Activated naive CD8-positive, alpha-beta T cell treated with anti-CD3 and anti-CD28 coated beads, Interleukin-2, amount 10 ng/mL, durations not matched to agents 7 days and 5 days (primary cell): ENCODE measurements at places on chromosomes 13 and 19.

DNA sequence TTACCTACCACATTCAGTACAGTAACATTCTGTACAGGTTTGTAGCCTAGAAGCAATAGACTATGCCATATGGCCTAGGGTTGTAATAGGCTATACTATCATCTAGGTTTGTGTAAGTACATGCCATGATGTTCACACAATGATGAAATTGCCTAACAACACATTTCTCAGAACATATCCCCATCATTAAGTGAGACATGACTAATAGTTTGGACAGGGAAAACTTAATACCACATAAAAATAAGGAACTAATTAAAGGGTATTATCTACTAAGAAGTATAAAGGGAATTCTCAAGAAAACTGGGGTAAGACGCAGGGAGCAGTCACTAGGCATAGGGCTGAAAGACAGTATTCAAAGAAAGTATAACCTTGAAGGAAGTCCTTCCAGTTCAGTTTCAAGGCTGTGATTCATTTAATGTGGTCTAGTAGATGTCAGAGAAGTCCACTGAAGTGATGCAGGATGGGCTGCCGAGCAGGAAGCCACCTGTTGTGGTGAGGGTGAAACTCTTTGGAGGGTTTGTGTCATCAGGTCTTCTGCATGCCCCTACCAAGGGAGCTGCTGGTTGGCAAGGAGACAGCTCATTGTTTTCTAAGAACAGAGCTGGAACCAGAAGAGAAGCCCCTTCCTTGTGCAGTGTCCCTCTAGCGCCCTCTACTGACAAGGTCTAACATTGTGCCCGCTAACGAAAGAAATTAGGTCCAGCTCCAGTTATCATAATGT lies 122.9 kb downstream of the OLFM4 start:
- peak; percentile 27 for DNase-seq
- H3K4me1 ChIP-seq: peaks cover 9% of the 10 kb centered on the region
- H3K4me3 ChIP-seq: no peak overlapping the region
- H3K27ac ChIP-seq: no peak overlapping the region
- peaks cover 2% of the 10 kb centered on the region for H3K27me3 ChIP-seq

DNA sequence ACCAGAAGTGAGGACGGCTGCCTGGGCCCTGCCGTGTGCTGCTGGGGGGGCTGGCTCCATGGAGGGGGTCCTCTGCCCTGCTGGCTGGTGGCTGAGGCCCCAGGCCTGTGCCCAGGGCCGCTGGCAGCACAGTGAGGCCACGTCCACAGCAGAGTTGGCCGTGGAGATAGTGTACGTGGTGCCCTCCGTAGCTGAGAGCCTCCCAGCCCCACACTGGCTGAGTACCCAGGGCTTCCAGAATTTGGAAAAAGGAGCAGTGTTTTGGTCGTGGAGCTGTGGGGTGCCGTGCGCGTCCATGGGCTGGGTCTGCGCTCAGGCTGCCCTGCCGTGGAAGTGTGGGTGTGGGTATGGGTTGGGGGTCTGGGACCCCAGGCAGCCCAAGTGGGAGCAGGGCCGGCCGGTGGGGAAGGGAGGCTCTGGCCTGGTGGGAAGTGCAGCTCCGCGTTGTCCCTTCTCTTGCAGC lies 5.9 kb downstream of the PTBP1 start:
- DNase-seq: no peak
- H3K27me3 ChIP-seq: no peaks in the 10 kb centered on the region
- peaks cover 31% of the 10 kb centered on the region for H3K4me1 ChIP-seq
- H3K27ac ChIP-seq: no peak overlapping the region
- peaks cover 37% of the 10 kb centered on the region for H3K36me3 ChIP-seq

- no peak for DNase-seq
- H3K4me1 ChIP-seq: peaks cover 17% of the 10 kb centered on the region
- peaks cover 13% of the 10 kb centered on the region for H3K36me3 ChIP-seq
- no peak overlapping the region for H3K4me3 ChIP-seq
- no peaks in the 10 kb centered on the region for H3K27me3 ChIP-seq
- no peak overlapping the region for H3K27ac ChIP-seq
Observed at GRCh38 chr19:18915639-18916038, 3.5 kb downstream of the COPE start.

GRCh38 chr19:17138937-17139598 lies 63.5 kb downstream of the MYO9B start:
- DNase-seq: no peak
- peaks cover 19% of the 10 kb centered on the region for H3K4me1 ChIP-seq
- no peak overlapping the region for H3K27ac ChIP-seq
- no peak overlapping the region for H3K4me3 ChIP-seq
- peaks cover 44% of the 10 kb centered on the region for H3K36me3 ChIP-seq
- H3K27me3 ChIP-seq: no peaks in the 10 kb centered on the region

- H3K4me3 ChIP-seq: no peak overlapping the region
- H3K27me3 ChIP-seq: no peaks in the 10 kb centered on the region
- H3K36me3 ChIP-seq: no peaks in the 10 kb centered on the region
Observed at GRCh38 chr13:93964146-93964512, 515.4 kb downstream of the DCT start.

GRCh38 chr19:18290302-18291018 lies 9.0 kb upstream of the JUND start:
- no peaks in the 10 kb centered on the region for H3K27me3 ChIP-seq
- H3K4me3 ChIP-seq: peak overlapping the region; percentile 94
- peaks cover 7% of the 10 kb centered on the region for H3K36me3 ChIP-seq
- H3K4me1 ChIP-seq: peaks cover 53% of the 10 kb centered on the region

- peaks cover 31% of the 10 kb centered on the region for H3K36me3 ChIP-seq
- H3K4me3 ChIP-seq: no peak overlapping the region
- no peak for DNase-seq
Observed at GRCh38 chr13:32669030-32669646, 82.9 kb downstream of the PDS5B start.

- no peaks in the 10 kb centered on the region for H3K27me3 ChIP-seq
- H3K36me3 ChIP-seq: peaks cover 5% of the 10 kb centered on the region
- peak overlapping the region; percentile 57 for H3K4me3 ChIP-seq
- H3K4me1 ChIP-seq: peaks cover 46% of the 10 kb centered on the region
Observed at GRCh38 chr13:42378383-42378780, 106.4 kb downstream of the AKAP11 start.

DNA sequence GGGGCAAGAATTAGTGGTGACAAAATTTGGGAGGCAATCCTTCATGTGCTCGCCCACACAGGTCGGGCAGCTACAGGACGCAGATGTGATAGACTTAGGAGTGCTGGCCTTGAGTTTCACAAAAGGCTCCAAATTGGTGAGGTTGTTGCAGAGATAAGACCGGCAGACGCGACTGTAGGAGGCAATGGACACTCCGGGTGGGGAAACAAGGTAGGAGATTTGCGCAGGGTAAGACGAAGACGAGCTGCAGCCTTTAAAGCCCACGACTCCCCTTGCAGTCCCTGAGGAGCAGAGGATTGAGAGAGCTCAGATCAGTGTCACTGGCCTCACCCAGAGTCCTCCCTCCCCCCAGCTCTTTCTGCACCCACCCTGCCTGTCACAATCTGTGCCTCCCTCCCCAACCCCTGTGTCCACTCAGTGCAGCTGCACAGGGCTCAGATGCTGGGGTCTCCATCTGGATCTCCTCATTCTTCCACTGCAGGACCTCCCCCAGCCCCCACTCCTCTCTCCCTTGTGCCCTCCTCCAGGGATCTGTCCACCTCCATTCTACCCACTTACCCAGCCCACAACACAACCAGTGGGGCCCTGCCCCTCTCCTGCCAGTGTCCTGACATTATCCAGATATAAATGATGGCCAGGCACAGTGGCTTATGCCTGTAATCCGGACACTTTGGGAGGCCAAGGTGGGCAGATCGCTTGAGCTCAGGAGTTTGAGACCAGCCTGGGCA lies 6.3 kb downstream of the LYPD4 start:
- H3K36me3 ChIP-seq: no peaks in the 10 kb centered on the region
- no peak overlapping the region for H3K4me3 ChIP-seq
- DNase-seq: no peak
- H3K27ac ChIP-seq: no peak overlapping the region
- H3K4me1 ChIP-seq: no peaks in the 10 kb centered on the region

DNA sequence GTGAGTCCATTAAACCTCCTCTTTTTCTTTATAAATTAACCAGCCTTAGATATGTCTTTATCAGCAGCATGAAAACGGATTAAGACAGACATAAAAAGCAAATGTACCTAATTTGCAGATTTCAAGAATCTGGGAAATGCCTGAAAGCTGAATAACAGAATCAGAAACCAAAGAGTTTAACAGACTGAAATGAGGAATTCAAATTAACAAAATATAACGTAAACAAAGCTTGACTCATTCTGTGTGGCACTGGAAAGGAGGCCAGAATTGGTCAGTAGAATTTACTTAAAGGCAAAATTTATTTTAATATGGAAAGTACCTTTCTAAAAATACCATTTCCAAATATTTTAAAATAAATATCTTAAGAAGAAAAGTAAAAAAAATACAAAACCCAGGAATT lies 540.6 kb upstream of the HTR2A start:
- no peaks in the 10 kb centered on the region for H3K4me1 ChIP-seq
- H3K36me3 ChIP-seq: no peaks in the 10 kb centered on the region
- no peak for DNase-seq
- no peak overlapping the region for H3K4me3 ChIP-seq
- H3K27ac ChIP-seq: no peak overlapping the region

DNA sequence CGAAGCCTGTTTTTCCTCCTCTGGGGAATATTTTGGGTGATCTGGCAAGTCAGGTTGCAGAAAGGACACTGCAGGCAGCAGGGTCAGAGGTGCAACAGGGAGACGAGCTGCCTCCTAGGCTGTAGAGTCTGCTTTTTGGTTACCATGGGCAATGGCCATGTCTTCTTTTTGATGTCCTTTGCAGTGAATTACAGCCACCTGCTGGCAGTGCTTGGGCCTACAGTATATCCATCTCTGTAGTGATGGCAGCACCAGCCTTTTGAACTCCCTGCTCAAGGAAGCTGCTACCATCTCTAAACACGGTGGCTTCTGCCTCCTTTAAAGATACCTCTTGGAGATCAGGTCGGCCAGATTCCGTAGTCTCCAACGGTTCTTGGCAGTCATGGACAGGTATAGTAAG lies 73.9 kb downstream of the WTIP start:
- DNase-seq: no peak
- no peaks in the 10 kb centered on the region for H3K4me1 ChIP-seq
- no peaks in the 10 kb centered on the region for H3K36me3 ChIP-seq
- no peak overlapping the region for H3K4me3 ChIP-seq
- no peak overlapping the region for H3K27ac ChIP-seq

DNA sequence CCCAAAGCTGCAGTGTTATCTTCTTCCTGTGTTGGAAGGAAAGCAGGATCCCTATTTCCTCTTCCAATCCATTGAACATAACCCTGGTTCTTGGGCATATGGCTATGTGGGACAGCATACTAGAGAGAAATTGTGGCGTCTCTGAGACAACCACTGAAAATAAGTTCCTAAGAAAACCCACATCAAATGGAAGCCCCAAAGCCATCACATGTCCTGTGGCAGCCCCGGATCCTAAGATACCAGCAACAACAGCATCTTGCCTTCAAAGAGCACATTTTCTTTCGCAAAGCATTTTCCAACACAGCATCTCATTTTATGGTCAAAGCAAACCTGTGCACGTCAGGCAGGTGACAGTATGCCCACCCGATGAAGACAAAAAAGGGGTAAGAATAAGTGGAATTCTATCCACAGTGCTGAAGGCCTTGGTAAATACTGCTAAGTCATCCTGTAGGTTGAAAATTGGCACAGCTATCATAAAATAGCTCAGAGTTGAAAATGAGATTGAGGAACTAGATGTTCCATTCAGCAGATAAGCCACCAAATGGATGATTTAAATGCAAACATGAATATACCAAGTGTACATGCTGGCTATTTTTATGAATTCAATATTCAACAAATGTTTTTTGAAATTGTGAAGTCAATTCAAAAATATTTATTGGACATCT lies 232.2 kb downstream of the DLEU7 start:
- no peak overlapping the region for H3K27ac ChIP-seq
- H3K36me3 ChIP-seq: no peaks in the 10 kb centered on the region
- peak overlapping the region; percentile 36 for H3K4me3 ChIP-seq
- H3K27me3 ChIP-seq: peaks cover 36% of the 10 kb centered on the region
- DNase-seq: peak; percentile 51

- no peak overlapping the region for H3K27ac ChIP-seq
- no peaks in the 10 kb centered on the region for H3K36me3 ChIP-seq
- no peaks in the 10 kb centered on the region for H3K4me1 ChIP-seq
- no peak overlapping the region for H3K4me3 ChIP-seq
- no peaks in the 10 kb centered on the region for H3K27me3 ChIP-seq
Observed at GRCh38 chr13:69755101-69755500, 352.5 kb upstream of the ATXN8OS start.

GRCh38 chr19:45780448-45781213 lies 1.7 kb downstream of the DMPK start:
- H3K27me3 ChIP-seq: peaks cover 38% of the 10 kb centered on the region
- no peak for DNase-seq
- no peak overlapping the region for H3K4me3 ChIP-seq
- H3K27ac ChIP-seq: no peak overlapping the region
- no peaks in the 10 kb centered on the region for H3K36me3 ChIP-seq

- H3K27me3 ChIP-seq: no peaks in the 10 kb centered on the region
- no peak overlapping the region for H3K27ac ChIP-seq
- H3K4me3 ChIP-seq: no peak overlapping the region
- H3K36me3 ChIP-seq: no peaks in the 10 kb centered on the region
Observed at GRCh38 chr19:27714857-27715256, 1498.1 kb downstream of the UQCRFS1 start.

- H3K4me3 ChIP-seq: no peak overlapping the region
Observed at GRCh38 chr13:78102741-78103140, 184.1 kb upstream of the EDNRB start.

GRCh38 chr19:46812977-46813838 lies 24.8 kb upstream of the SLC1A5 start:
- no peak overlapping the region for H3K4me3 ChIP-seq
- H3K36me3 ChIP-seq: no peaks in the 10 kb centered on the region
- no peaks in the 10 kb centered on the region for H3K27me3 ChIP-seq
- H3K4me1 ChIP-seq: peaks cover 7% of the 10 kb centered on the region

GRCh38 chr19:35822579-35822978 lies 9.9 kb upstream of the PRODH2 start:
- H3K36me3 ChIP-seq: no peaks in the 10 kb centered on the region
- H3K27me3 ChIP-seq: peaks cover 24% of the 10 kb centered on the region
- no peak overlapping the region for H3K27ac ChIP-seq
- DNase-seq: no peak
- no peak overlapping the region for H3K4me3 ChIP-seq
